ENCODE measurements at places on chromosomes 3 and 15. TPM values are rescaled to one million over a fixed set of nuclear protein-coding genes. Genes with fewer than 3 reads are reported as not detected.

C2CD4A gene
- not detected for total RNA-seq

LPCAT4 gene
- total RNA-seq: 7.6 TPM

LRRC34 gene
- 2.7 TPM for total RNA-seq

TMEM207 gene
- not detected for total RNA-seq

ABHD6 gene
- total RNA-seq: 11.7 TPM

PCYT1A gene
- 42.2 TPM for total RNA-seq

SUCNR1 gene
- total RNA-seq: 0.39 TPM

SPSB4 gene
- 3.8 TPM for total RNA-seq

STAC gene
- 12.6 TPM for total RNA-seq

CAND2 gene
- total RNA-seq: 6.1 TPM

TLR9 gene
- total RNA-seq: not detected

ASB14 gene
- total RNA-seq: 0.10 TPM

GP5 gene
- 0.39 TPM for total RNA-seq

FBXL22 gene
- 1.9 TPM for total RNA-seq

NPAP1 gene
- not detected for total RNA-seq

ZBBX gene
- total RNA-seq: not detected

DNAJC19 gene
- 25.7 TPM for total RNA-seq
